ENCODE measurements at places on chromosomes 2 and 18.

DNA sequence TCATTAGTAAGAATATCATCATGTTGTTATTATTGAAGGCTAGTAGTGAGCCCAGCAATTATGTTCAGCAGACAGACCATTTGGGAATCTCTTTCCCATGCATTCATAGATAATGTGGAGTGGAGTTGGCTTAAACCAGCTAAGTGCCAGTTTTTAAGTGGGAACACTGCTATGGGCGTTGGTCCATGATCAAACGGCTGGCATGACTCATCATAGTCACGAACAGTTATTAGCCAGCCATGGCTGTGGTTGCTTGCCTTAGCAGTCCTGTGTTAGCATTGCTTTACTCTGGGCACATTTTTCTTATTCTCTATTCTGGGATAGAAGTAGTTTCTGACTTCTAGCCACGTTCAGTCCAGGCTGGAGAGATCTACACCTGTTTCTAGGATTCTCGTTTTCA is 17.7 kb downstream of the EIF4E2 start:
- DNase-seq, result no peak

- peak; percentile 35 for DNase-seq
Observed at GRCh38 chr2:133171393-133172004, 396.8 kb downstream of the NCKAP5 start.

DNA sequence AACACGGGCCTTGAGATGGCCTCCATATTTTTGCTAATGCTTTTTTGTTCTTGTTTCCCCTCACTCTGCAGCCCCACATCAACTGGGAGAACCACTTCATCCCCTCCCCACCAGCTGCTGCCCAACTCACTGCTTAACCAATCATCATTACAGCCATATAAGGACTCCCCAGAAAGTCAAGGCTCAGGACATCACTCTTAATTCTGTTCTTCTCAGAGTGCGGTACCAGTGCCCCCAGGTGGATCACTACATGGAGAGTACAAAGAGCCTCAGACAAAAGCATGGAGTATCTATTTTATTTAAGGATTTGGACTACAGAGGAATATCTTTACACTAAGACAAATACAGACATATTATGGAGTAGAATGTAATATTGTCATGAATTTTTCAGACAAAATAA is 340.6 kb downstream of the PAX3 start:
- no peak for DNase-seq

- no peak for DNase-seq
Observed at GRCh38 chr18:22604390-22604985, 186.8 kb upstream of the CTAGE1 start.

DNA sequence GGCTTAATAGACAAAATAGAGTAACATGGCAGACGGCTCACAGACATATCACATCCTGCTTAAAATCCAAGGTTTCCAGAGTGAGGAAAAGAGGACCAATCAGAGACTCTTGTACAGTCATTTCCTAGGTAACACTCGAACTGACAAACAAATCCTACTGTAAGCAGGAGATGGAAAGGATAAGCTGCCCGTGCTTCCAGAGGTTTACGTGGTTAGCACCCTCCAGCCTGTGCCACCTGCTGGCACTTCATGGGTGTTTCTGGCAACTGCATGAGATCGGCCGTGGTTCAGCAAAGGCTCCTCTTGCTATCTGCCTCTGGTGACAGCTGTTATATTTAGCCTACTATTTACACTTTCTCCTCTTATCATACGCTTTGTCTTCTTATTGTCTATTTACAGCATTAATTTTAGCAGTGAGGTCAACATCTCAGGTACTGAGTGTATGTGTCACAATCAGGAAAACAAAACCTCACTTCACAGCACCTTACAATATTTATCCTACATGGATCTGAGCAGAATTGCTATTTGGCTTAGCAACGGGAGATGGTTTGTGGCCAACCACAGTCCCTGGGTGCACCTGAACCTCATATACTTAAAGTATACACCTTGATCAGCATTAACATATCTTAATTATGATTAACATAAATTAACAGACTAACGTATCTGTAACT is 226.9 kb downstream of the TMEM163 start:
- DNase-seq, result peak; percentile 61

- DNase-seq, result no peak
Observed at GRCh38 chr2:16750175-16750924, 84.7 kb upstream of the CYRIA start.

- DNase-seq, result no peak
Observed at GRCh38 chr18:76654577-76654976, 159.5 kb upstream of the ZNF516 start.

DNA sequence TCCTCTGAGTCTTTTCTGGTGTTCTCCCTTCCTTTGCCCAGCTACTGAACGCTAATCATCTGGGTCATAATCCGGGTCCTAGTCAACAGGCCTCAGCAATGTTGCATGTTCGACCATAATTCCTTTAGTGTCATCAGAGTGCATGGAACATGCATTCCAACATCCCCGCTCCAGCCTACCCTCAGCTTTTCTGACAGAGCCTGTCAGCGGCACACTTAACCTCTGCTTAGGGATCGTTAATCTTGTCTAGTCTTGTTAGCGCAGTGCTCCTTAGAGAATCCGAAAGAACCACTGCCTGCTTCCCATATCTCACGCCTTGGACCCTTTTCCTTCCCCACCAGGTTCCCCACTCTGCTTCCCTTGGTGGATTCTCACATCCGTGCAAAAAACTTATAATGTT is 767.9 kb upstream of the ID2 start:
- no peak for DNase-seq

- DNase-seq, result no peak
Observed at GRCh38 chr2:223529696-223530095, 72.5 kb downstream of the SCG2 start.

GRCh38 chr2:167943897-167944296 is 303.5 kb downstream of the STK39 start:
- DNase-seq, result peak; percentile 62

- no peak for DNase-seq
Observed at GRCh38 chr2:219707496-219708285, 80.3 kb downstream of the SLC4A3 start.

DNA sequence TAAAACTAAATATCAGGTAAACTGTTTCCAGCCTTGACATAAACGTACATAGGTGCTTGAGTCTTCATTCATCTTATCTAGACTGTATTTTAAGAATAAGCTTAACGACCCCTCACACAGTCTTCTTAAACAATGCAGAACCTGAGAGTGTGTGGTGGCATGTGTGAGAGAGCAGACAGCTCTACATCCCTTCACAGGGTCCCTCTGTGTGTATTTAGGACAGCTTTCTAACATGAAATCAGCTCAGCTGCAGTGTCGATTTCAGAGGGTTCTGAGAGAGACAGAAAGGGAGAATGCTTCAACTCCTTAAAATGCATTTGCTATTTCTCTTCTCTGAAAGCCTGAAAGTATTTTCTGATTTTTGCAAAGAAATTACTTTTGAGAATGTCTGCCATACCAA is 185.2 kb downstream of the GRB14 start:
- no peak for DNase-seq

DNA sequence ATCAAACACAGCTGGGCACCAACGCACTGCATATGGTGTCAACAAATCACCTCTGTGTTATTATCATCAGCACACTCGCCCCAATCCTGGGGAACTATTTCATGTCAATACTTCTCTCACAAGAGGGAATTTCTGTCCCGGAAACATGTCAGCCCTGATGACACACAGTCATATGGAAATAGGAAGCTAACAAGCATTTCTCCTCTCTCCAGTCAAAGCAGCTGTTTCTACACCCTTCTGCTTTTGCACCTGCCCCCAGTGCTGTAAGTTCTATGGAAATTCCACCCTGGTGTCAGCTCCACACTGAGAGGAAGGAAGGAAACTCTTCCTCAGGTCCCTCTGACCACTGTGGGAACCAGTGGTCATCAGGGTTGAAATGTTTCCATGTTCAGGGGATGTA is 447.6 kb upstream of the ID2 start:
- no peak for DNase-seq

- DNase-seq, result no peak
Observed at GRCh38 chr18:6315517-6316331, 99.0 kb downstream of the L3MBTL4 start.

GRCh38 chr2:46118656-46119371 is 178.4 kb upstream of the EPAS1 start:
- DNase-seq, result no peak

GRCh38 chr18:49510393-49511115 is 23.5 kb upstream of the C18orf32 start:
- DNase-seq, result peak; percentile 27

GRCh38 chr2:120654381-120655134 is 81.1 kb upstream of the GLI2 start:
- DNase-seq, result no peak

GRCh38 chr18:74967438-74967837 is 241.5 kb downstream of the PTGR3 start:
- DNase-seq, result no peak

- DNase-seq, result no peak
Observed at GRCh38 chr2:161975062-161975812, 98.8 kb downstream of the DPP4 start.

- DNase-seq, result no peak
Observed at GRCh38 chr18:62186499-62186773, 420 bp downstream of the PIGN start.

- DNase-seq, result no peak
Observed at GRCh38 chr2:229282758-229283546, 11.9 kb upstream of the PID1 start.

- no peak for DNase-seq
Observed at GRCh38 chr2:62112179-62112578, 83.7 kb upstream of the B3GNT2 start.

DNA sequence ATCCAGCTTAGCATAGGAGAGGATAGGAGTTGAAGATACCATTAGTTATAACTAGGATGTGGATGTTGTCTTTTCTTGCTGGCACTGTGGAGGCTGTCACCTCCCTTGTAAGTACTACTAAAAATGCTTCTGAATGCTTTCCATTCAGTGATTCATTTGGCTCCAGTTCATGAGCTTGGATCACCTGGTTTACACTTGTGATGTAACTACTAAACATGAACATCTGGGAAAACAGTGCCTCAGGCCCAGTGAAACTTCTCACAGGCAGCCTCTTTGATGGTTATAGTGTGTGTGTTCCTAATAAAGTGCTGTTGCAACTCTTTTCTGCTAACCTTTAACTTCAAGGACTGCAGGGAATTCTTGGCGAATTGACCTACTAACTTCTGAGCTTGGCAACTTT is 13.0 kb upstream of the SLC9A2 start:
- no peak for DNase-seq

GRCh38 chr18:63185984-63186383 is 133.6 kb downstream of the BCL2 start:
- DNase-seq, result no peak

GRCh38 chr2:64525317-64525613 is 1.1 kb downstream of the AFTPH start:
- DNase-seq, result no peak

GRCh38 chr2:85445316-85446295 is 27.1 kb downstream of the SH2D6 start:
- DNase-seq, result peak; percentile 22

DNA sequence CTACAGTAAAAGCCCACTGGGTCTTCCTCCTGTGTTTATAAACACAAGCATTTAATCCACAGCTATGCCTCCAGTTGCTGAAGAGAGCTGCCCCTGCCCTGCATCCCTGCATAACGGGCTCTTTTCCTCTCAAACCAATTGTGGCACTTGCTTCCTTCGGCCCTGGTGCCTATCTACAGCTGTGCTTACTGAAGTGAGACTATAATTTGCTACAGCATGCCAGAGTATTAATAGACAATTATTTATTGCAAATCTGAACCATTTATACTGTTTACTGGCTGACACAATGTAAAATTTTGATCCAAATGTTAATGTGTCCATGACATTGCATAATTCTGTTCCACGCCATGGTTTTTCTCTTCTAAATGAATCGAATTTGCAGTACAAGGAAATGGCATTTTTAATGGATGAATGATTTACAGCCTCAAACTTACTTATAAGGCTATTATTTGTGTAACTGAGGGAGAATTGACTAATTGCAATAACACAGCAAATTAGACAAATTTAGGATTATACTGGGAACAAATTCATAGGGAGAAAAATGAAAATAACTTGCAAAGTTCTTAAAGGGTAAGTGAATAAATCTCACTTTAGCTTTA is 457.0 kb upstream of the HNRNPA3 start:
- no peak for DNase-seq

DNA sequence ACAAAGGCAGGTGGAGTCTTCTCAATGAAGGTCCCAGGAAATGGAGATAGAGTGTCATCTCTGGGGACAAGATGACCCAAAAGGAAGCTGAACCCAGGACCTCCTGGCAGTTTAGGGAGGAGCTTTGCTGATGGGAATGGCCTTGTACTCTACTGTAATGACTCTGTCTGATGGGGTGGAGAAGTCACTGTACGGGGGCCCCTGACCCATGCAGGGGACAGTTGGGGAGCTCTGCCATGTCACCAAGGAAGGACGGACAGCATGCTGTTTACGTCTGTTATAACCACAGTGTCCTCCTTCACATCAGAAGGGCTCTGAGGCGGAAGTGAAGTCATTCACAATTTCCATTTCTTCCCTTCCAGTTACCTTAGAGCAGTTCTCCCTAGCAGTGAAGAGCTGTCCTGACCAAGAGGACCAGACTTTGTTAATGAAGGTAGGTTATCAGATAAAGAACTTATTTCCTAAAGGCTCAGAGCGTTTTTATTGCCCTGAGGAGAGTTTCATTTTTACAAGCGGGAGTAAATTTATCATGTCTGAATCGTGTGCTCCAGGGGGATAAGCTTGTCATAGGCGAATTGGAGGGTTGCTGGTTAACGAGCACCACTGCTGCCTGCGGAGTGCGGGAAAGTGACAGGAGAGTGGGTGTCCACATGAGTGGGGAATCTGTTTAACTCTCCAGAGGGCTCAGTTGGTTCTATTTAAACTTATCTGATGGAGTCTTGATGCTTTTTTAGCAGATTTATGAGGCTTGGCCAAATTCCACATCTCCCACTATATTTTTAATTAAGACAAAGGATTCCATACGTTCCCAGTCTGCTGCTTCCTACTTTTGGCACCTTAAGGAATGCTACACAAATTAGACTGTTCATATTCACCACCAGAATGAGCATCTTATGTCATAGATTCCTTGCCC is 71.6 kb upstream of the BCL2L11 start:
- no peak for DNase-seq

DNA sequence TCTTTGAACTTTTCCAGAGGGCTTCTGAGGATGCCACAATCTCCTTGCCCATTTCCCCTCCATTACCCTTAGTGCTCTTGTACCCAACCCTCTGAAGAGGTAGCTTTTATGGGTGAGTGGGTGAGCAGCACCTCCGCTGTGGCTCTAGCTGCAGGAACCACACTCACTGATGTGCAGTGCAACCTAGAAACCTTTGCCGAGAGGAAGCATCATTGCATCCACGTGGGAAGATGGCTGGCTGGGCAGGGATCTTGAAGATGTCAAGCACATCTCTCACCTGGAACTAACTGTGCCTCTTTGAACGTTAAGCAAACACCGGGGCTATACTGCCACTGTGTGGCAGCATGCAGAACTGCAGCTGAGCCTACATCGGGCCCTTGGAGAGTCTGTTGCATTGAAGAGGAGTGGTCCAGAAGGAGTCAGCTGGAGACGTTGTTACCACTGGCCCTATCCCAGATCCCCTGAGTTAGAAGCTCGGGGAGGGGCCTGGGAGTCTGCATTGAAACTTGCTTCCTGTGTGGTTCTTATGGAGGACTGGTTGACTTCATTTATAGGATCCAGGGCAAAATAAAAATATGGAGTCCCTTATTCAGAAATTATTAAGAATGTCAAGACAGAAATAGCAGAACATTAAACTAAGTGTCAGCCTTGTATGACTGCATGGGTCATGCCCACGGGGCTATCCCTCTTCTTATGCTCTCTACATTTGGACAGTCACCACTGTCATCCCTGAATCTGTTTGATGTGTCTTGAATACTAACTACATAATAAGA is 28.7 kb downstream of the IGFBP5 start:
- DNase-seq, result peak; percentile 75
